K562 (cell line): ENCODE measurements at places on chromosomes 11 and 22. TPM values are rescaled to one million over a fixed set of nuclear protein-coding genes. Genes with fewer than 3 reads are reported as not detected.

DNA sequence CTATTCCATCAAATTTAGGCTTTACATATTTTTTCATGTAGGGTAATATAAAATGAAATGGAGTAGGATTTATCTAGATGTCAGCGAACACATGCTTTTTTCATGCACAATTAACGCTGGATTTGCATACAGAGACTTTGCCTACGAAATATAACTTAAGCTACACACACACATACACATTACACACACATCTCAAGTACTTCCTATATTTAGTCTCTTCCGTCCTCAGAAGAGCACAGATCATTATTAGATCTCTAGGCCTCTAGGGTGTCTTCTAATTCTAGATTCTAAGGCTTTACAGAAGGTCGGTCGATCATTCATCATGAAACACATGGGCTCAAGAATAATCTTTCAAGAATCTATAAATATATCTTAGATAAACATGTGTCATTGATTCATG lies 3.8 kb upstream of the MS4A13 start:
- no peak for DNase-seq

DNA sequence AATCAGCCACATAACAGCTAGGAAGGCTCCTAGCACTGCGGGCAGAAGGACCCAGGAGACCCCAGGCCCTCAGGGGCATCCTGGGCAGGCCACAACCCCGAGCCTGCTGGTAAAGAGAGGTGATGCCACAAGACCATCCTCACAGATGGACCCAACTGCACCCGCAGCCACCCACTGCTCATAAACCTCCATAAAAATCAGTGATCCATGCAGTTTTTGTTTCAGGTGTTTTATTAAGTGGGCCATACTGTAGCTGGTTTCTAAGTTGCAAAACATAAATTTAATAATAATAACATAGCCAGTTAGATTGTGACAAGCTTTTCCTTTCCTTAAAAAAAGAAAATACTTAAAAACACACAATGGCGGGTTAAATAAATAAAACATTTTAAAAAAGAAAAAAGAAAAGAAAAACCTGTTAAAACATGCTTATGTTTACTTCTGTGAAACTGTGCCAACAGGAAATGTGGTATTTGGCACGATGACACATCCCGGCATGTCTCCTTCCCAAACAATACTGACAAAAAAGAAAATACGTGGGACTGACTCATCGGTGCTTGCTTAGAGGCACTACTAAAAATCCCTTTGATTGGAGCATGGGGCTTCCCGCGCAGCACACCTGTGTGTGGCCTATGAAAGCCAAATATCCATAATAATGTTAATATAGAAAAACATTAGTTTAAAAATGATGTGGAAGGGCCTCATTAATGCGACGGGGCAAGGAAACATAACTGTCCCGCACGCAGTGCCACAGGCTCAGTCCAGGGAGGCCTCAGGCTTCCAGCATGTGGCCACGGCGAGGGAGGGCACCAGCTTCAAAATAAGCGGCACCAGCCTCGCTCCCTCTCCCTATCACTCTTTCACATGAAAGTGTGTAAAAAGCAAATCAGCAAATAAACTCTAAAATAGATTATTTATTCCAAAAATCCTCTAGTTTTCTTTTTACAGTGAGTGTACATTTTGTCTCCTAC lies 47.5 kb upstream of the SCUBE2 start:
- DNase-seq = no peak

DNA sequence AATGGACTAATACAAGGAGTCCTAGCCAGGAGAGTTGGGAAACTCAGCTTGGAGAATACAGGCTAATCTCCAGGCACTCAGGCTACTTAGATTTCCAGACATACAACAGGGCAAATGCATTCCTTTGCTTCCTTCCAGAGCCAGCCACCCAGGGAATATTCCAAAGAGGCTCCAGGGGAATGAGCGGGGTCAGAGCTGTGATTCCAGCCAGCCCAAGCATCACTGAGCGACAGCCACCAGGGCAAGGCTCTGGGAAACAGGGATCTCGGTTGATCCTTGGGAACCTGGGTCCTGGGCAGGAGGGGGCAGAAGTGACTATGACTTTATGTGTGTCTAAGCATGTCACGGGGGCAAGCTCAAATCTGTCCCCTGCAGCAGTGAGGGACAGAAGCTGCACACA lies 112.3 kb upstream of the LMO1 start:
- no peak for DNase-seq

DNA sequence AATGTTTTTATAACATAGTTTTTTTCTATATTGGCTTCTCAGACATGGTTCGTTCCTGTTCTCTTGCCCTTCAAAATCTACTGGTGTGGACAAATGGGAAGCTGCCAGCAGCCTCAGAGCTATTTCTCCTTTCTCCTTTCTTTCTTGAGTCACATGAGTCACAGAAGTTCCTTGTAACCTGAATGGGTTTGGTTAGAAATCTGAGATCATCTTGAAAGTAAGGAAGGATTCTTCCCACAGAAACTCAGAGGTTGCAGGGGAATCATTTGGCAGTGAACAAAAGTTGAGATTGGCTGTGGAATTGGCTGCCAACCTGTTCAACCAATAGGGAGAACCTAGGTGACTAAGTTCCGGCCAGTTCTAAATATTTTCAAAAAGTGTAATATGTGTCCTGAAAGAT lies 12.5 kb downstream of the PLET1 start:
- DNase-seq = no peak

GRCh38 chr11:3796346-3796745 lies 1.0 kb downstream of the NUP98 start:
- no peak for DNase-seq

DNA sequence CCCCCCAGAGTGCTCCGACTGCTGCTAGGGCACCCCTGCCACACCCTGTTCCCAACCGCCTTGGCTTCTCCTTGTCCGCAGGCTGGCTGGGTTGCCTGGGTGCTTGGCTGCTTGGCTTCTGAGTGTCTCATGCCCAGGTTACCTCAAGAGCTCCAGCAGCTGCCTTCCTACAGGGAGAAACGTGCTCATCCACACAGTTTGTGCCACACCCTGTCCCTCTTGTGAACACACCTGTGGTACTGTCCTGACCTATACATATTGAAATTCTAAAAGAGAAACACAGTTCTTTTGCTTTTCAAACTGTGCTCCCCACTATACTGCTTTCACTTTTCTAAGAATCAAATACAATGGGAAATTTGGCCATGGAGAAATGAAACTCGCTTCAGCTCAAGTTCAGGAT lies 191.4 kb downstream of the DBX1 start:
- no peak for DNase-seq

- no peak for DNase-seq
These were observed 29.2 kb upstream of the TSKU start for GRCh38 chr11:76753950-76754349.

GRCh38 chr11:118961591-118961990 lies 5.5 kb downstream of the UPK2 start:
- no peak for DNase-seq

- no peak for DNase-seq
These were observed 48.8 kb downstream of the PACS1 start for GRCh38 chr11:66118847-66119246.

DNA sequence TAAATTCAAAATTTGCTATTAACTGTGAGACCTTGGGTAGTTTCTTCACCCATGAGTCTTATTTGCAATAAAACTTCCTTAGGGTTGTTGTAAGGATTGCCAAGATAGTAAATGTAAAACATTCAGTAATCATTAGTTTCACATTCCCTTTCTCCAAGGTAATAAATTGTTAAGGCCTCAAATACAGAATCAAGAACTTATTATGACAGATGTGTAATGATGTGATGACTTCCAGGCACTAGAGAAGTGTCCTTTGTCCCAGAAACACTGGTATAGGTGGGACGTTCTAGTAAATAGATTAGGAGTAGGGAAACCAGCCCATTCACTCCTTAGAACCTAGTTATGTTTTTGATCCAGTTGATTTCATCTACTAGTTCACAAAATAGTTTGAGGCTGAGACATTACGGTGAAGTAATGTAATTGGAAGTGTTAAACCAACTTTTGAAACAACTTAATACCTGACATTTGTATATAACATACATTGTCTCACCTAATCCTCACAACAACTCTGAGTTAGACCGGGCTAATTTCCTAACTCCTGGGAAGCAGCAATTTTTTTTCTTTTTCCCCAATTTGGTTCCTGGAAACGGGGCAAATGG lies 25.5 kb downstream of the CTNND1 start:
- DNase-seq = no peak

GRCh38 chr11:61569701-61570100 lies 11.2 kb downstream of the SYT7 start:
- no peak for DNase-seq

Gene CNGA4
- total RNA-seq = not detected in 2 replicates

Gene JAML
- total RNA-seq = 0.22 and 0.47 TPM in 2 replicates

Gene CCDC89
- total RNA-seq = not detected in 2 replicates

Gene TNNI2
- not detected in 2 replicates for total RNA-seq

Gene DHCR7
- 176 and 181 TPM in 2 replicates for total RNA-seq
